ENCODE measurements at places on chromosomes 13 and 19.

DNA sequence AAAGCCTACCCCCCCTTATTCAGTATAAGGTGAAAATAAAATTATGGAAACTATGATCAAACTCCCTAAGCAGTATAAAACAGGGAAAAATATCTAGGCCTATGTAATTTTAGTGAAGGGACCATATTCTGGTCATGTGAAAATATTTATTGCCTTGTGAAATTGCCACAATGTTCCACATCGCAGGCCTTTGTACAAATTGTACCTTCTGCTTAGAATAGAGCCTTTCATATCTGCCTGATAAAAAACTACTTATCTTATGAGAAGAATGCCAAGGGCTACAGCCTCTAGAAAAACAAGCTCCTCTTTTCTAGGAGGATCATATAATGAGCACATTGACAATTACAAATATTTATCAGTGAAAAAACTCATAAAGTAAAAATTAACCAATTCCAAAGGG is 1280.0 kb downstream of the EFNB2 start:
- no peak for DNase-seq

- no peak for DNase-seq
Observed at GRCh38 chr13:24097667-24098066, 62.9 kb upstream of the SPATA13 start.

GRCh38 chr19:850221-850978 is 1.7 kb upstream of the ELANE start:
- DNase-seq, result peak; percentile 98

GRCh38 chr13:109781384-109782065 is 4.9 kb downstream of the IRS2 start:
- DNase-seq, result no peak

DNA sequence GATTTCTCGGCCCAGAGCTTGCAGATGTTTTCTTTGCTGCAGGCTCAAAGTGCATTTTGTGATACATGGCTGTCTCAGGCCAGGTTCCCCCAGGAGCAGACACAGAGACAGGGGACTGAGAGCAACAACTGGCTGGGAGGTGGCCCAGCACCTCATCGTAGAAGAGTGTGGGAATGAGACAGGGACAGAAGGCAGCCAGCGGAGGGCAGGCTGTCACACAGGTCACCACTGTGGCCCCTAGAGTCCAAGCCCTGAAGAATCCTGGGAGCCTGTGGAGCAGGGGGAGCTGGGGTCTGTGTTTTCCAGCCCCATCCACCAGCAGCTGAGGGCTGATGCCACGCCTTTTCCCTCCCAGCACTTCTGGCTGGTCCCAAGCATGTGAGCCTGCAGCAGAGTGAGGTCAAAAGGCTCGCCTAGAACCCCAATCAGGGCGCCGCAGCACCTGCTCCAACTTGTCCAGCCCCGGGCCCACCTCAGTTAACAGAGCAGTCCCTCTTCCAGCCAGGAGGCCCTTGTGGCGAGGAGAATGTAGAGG is 723.8 kb downstream of the UQCRFS1 start:
- DNase-seq, result no peak

- DNase-seq, result no peak
Observed at GRCh38 chr19:3479177-3479833, 1.0 kb downstream of the SMIM24 start.

Measured in fibroblast of pulmonary artery (primary cell).